ELF-1 (cell line): ENCODE measurements at places on chromosomes 5 and 9.

- DNase-seq, result peak; percentile 60
These were observed 322.2 kb downstream of the NDUFS4 start for GRCh38 chr5:53882676-53883031.

GRCh38 chr5:10808347-10809226, 47.6 kb upstream of the DAP start:
- DNase-seq, result no peak

GRCh38 chr5:111224561-111225345, 569 bp downstream of the CAMK4 start:
- DNase-seq, result no peak

GRCh38 chr9:75170898-75171360, 82.6 kb downstream of the OSTF1 start:
- DNase-seq, result peak; percentile 83

DNA sequence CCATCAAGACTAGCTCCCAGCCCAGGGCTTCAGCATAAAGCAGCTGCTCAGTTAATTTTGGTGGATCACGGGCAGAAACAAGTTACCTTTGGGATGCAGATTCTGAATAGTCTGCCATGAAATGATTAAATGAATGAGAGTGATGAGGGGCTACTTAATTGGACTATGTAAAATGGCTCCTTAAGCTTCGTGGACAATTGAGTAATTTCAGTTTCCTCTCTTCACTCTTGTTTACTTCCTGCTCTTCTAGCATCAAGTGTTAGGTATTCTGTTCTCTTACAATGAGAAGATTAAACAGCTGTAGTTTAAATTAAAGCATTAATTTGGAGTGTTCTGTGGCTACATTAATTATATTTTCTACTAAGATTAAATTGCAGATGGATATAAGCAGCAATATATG, 28.1 kb downstream of the PIK3R1 start:
- DNase-seq, result no peak

DNA sequence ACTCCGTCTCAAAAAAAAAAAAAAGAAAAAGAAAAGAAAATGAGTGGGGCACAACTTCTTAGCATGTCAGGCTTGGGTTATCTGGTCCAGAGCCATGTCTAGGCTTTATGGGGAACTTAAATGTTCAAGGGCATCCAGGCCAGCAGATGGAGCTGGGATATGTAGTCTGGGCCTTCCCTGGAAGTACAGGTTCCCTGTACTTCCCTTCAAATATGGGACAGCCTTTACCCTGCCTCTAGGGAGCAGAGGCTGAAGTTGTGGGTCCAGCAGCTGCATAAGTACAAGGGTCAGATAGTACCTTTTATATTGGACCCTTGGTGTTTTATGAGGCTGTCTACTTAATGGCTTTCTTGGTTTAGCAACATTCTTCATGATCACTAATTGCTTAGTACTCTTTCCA, 42.1 kb downstream of the FAF2 start:
- DNase-seq, result no peak

DNA sequence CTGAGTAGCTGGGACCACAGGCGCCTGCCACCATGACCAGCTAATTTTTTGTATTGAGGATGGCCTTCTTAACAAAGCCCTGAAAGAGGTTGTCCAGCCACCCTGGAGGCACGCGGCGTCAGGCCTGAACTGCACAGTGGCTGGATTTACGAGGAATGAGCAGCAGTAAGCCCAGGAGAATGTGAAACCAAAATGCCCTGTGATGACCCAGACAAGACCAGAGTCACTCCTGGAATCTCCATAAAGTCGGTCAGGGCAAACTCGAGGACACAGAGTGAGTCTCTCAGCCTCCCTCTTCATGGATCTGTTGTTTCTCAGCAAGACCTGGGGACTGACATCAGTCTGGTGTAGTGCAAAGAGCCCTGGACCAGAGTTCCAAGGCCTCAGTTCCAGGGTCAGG, 53.2 kb upstream of the C5orf58 start:
- peak; percentile 61 for DNase-seq

- DNase-seq, result no peak
These were observed 351.4 kb downstream of the SEMA5A start for GRCh38 chr5:9194509-9194908.

GRCh38 chr9:107423540-107423939, 66.0 kb downstream of the KLF4 start:
- no peak for DNase-seq

DNA sequence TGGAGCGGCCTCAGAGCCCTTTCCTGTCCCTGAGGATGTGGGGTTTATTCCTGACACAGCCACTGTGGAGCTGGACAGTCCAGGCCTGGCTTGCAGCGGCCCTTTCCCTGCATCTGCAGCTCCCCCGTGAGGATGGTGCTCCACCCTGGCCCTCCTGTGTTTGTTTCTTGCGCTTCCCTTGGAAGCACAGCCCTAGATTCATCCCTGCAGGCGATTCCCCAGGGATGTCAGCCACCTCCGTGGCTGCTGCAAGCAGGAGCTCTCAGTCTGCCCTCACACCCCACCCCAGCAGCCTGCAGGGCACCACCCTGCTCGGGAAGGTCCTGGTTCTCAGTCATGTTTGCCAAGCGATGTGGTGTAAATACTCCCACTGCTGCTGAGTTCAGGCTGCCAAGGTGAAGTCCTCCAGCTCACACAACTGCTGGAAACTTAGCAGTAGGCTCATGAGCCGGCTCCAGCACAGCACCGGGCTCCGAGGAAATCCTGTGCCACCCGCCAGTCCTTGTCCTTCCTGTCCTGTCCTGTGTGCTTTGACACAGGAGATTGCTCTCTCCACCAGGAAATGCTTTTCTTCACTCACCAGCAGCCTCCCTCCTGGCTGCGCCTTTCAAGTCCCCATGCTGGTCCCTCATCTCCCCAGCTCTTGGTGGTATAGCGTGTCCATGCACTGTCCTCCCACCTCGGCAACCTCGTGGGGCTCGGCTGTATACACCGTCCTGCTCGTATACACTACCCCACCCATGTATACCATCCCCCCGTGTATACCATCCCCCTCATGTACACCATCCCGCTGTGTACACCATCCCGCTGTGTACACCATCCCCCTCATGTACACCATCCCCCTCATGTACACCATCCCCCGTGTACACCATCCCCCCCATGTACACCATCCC, 16.2 kb downstream of the ROPN1L start:
- DNase-seq, result peak; percentile 72

- DNase-seq, result no peak
These were observed 144.7 kb downstream of the PCSK1 start for GRCh38 chr5:96288166-96288844.

- DNase-seq, result no peak
These were observed 5.0 kb downstream of the CHSY3 start for GRCh38 chr5:129909225-129909624.

GRCh38 chr9:22740781-22741180, 294.2 kb downstream of the DMRTA1 start:
- DNase-seq, result no peak

DNA sequence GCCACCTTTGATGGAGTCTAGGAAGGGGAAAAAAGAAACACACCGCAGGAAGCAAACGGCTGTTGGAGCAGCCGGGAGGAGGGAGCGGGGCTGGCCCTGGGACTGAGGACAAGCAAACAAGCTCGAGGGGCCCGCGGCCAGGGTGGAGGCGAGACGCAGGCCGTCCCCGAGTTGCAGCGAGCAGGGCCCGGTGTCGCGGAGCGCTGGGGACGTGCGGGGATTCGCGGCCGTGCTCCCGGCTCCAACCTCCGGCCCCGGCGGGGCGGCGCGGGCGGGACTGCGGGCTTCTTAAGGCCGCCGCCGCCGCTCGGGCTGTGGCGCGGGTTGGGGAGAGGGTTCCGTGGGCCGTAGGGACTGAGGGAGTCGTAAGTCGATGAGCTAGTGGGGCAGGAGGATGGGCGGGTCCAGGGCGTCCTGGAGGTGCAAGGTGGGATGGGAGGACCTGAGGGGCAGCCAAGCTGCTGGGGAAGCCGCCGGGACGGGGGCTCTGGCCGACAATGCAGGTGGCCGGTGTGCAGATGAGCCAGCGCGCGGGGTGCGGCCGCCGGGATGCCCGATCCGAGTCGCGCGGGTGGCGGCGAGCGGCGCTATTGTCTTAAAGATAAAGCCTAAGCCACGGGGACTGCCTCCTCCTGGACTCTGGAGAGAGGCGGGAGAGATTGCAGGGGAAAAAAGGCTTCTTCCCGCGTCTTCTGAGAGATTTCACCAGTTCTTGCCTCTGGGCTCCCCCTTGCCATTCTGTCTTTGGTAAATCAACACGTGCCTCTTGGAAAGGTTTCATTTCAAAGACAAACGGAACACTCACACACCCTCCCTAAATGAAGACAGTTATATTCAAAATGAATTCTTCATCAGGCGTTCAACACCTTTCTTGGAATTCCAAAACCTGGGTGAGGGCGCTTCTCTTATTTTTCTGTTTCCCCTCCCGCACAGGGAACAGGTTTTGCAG, 1.6 kb upstream of the HAPLN1 start:
- DNase-seq, result peak; percentile 94

GRCh38 chr5:181265092-181265671, 4.2 kb upstream of the TRIM52 start:
- peak; percentile 86 for DNase-seq

DNA sequence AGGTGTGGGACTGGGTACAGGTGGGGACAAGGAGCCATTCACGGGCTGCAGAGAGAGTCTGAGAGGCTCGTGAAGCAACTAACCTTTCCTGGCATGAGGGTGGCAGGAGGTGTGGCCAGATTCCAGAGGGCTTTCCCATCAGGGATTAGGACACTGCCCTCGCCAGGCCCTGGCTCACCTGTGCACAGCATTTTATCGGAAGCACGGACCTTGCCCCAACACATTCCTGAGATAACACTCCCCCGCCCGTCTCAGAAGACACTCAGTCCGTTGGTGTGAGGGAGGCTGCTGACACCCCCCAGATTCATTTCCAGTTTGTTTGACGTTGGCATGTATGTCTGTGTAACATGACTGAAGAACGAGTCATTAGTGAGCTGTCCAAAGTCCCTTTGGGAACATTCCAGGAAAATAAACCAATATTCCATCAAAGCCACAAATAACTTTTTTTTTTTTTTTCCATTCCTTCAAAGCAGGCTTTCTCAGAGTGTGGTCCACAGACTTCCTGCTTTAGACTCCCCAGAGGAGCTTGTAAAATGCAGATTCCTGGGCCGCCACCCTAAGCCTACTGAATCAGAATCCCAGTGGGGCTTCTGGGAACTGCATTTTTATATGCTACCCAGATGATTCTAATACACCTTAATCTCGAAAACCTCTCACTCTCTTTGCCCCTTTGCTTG, 23.4 kb downstream of the WWC1 start:
- peak; percentile 43 for DNase-seq

- peak; percentile 72 for DNase-seq
These were observed 26.9 kb downstream of the GALNT12 start for GRCh38 chr9:98834386-98834785.

DNA sequence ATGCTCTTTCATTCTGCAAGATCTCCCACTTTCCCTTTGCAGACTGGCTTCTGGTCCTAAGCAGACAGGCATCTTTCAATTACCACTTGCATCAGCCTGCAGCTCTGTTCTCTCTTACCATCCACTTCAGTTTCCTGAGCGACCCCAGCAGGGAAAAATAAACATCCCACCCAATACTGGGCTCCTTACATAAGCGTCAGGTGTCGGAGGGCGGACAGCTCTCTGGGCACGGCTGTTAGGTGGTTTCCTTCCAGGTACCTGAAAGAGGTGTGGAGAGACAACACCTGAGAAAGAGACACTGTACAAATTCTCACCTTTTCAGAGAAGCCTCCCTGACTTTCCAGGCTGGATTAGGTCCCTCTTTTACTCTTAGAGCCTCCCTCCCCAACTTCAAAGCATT, 145.1 kb upstream of the PANK3 start:
- DNase-seq, result no peak

DNA sequence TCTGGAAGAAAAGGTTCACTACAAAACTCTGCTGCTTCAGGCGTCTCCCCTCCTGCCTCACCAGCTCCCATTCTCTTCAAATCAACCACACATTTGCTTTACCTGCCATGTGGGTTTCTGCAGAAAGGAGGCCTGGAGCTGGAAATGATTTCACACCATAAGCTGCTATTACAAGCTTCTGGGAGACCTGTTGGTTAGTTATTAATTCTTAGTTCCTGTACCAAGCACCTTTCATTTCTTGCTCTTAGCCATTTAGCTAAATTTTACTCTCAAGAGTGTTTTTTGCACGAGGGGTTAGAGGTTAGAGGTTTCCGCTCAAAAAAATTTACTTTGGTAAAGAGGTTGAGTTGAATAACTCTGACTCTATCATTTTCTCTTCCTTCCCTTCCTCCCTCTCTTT, 70.3 kb downstream of the MAP1B start:
- DNase-seq, result no peak

DNA sequence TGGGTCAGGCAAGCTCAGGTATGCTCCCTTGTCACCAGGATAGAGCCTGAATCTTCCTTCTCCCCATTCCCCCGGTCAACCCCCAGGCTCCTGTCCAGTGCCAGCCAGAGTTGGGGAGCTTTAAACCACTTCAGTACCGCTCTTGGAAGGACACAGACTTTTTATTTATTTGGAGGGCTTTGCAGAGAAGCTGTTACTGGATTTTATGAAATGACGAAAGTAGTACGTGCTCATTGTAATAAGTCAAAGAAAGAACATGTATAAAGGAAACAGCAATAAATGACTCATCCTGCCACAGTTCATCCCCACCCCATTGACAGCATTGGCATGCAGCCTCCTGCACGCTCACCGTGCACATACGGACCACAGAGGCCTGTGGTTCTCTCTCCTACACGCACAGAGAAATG, 230.3 kb downstream of the AUH start:
- no peak for DNase-seq

GRCh38 chr9:6383551-6384225, 29.3 kb upstream of the UHRF2 start:
- DNase-seq, result no peak

GRCh38 chr9:104858846-104859245, 69.1 kb downstream of the ABCA1 start:
- no peak for DNase-seq

- DNase-seq, result no peak
These were observed 3.4 kb downstream of the SARDH start for GRCh38 chr9:133734590-133735414.
